Ureter (tissue), 1 donor: ENCODE measurements at places on chromosomes 5 and 9. TPM values are rescaled to one million over a fixed set of nuclear protein-coding genes. Genes with fewer than 3 reads are reported as not detected.
A peak's percentile ranks its signal among the peaks of the same experiment; 100 is the strongest.

The BSPRY gene
- total RNA-seq: 10.2 TPM

The SMIM3 gene
- 23.1 TPM for total RNA-seq

The IL17B gene
- total RNA-seq: not detected

The CCDC192 gene
- 1.2 TPM for total RNA-seq

The ST8SIA4 gene
- total RNA-seq: 6.5 TPM

The GLRA1 gene
- total RNA-seq: not detected

The SUSD3 gene
- 3.0 TPM for total RNA-seq

The SLC36A3 gene
- total RNA-seq: not detected

The SLC4A9 gene
- 0.13 TPM for total RNA-seq

The CTXN3 gene
- total RNA-seq: not detected

The LHX3 gene
- total RNA-seq: not detected

DNA sequence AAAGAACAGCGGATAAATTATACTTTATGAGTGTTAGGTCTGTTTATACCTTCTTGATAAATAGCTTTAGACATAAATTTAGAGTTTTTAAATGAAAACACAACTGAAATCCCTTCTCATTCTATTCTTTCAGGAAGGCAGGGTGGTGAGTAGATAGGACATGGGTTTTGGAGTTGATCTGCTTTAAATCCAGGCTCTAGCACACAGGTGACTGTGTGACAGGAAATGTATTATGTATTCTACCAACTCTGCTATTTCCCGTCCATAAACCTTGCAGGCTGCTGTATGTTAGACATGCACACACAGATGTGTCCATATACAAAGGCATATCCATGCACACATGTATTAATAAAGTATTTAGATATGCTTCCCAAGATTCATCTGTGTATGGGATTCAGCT lies 19.3 kb upstream of the CARTPT start:
- DNase-seq: no peak

DNA sequence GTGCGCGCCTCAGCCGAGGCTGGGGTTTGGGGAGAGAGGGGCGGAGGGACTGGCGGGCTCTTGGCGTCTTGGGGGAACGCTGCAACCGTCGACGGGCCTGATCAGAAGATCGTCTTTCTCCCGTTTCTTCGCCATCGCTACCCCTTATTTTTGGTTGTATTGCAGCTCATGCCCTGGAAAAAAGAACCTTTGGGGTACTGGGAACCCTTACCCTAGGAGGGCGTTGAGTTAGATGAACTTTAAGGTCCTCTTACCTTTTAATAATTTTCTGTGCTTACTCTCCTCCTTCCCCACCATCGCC lies 719 bp downstream of the PAIP2 start:
- DNase-seq: no peak

- DNase-seq: no peak
Measured at GRCh38 chr9:131657456-131657855, 82.4 kb downstream of the RAPGEF1 start.

- no peak for DNase-seq
Measured at GRCh38 chr9:18623221-18624079, 149.5 kb downstream of the ADAMTSL1 start.

DNA sequence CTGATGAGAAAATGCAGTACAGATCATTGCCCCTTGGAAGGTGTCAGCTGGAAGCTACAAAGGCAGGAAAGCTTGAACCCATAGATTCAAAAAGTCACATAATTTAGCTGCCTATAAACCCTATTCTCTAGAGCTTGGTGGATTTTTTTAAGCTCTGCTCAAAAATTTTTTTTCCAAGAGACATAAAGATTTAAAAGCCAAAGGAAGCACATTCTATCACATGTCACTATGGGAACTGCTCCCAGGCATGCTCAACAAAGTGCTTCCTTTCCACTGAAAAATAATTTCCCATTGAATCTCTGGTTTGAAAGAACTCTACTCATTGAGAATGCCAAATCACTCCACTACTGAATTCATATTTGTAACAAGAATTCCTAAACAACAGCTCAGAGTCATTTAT lies 419.8 kb downstream of the CETN3 start:
- DNase-seq: no peak

- no peak for DNase-seq
Measured at GRCh38 chr5:171023508-171023907, 161.7 kb downstream of the RANBP17 start.

- no peak for DNase-seq
Measured at GRCh38 chr5:151318850-151319732, 15.5 kb upstream of the SLC36A3 start.

- DNase-seq: no peak
Measured at GRCh38 chr5:102483736-102484135, 15.1 kb downstream of the SLCO6A1 start.

- no peak for DNase-seq
Measured at GRCh38 chr5:150184990-150185912, 4.6 kb upstream of the SLC6A7 start.

DNA sequence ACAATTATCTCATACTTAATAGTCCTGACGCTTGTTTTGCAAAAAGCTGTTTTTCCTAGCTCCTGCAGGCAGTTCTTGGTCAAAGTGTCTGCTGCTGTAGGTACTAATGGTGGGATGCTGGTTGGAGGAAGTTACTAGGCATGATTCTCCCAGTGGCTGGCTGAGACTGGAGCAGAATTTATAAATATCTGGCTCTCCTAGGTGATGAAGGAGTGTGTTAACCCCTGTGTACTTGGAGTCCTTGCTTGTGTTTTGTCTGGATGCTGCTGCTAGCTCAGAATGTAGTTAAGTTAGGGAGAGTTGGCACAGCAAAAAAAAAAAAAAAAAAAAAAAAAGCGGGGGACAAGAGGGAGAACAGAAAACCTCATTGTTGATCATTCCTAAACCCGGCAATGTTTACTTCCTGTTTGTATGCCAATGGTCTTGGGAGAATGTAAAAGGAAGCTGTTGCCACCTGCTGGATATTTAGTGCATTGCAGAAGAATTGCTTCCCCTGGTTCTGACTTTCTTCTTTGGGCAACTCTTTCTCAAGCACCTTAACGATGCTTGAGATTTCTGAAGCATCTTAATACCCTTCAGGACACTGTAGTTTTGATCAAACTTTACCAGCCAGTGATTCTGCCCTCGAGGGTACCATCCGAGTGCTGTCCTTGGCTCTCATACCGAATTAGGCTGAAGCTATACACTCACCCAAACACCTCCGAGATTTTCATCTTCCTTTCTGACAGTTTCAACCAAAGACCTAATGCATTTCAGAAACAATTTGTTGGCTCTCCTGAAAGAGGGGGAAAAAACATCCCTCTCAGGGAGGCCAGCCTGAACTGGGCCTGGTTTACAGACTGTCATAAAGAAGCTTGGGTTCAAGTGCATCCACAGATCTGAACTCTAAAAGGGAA lies 71.7 kb upstream of the WWC1 start:
- DNase-seq: peak; percentile 64

DNA sequence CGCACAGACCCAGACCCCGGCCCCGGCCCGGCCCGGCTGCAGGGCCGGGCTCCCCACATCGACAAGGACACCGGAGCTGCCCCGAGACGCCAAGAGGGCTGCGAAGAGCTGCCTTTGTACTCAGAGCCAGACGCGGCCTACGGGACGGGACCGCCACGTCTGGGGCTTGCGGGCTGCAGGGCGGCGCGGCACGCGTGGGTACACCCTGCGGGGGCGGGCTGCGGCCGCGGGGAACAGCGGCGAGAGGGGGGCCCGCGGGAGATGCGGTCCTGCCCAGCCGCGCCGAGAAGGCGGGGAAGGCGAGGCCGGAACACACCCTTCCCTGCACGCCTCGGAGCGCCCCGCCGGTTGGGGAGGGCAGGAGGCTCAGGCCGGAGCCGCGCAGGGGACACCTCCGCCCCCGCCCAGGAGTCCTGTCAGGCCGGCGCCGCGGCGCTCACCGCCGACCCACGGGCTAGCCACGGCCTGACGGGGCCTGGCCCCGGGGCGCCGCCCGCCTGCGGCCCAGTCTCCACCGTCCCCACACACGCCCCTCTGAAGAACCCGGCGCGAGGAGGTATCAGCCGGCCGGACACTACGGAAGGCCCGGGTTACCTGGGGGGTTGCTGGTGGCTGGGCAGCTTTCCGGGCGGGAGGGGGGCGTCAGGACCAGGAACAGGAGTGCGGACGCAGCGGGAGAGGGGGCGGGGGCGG lies 478 bp downstream of the RAB14 start:
- no peak for DNase-seq

- no peak for DNase-seq
Measured at GRCh38 chr5:39178171-39178570, 41.2 kb downstream of the FYB1 start.

DNA sequence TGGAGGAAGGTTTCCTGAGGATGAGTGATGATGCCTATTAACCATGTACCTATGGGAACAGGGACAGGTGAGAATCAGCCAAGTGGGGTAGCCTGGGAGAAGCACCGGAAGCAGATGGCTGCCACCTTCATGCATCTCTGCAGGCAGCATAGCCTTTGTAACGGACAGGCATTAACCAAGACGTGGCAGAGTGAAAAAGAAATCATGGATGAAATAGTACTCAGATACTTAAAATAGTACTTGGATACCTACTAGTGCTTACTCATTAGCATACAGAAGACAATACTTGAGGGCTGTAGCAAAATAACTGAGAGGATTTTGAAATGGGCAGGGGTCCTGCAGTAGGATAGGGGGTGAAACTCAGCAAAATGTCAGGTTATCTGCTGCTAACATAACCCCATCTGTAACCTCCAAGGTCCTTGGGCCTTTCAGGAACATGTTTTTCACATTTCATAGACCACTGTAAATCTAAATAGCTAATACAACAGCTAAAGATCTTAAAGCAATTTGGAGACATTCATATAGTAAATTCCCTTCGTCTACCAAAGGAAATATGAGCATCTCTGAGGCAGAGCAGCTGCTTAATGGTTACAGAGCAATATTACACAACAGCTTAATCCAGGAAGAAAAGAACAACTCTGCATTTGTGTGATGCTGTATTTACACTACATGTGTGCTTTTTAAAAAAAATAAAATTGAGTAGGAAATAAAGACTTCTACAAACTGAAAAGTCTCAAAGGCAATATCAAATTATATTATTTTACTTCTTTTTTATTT lies 154.3 kb downstream of the NFIB start:
- no peak for DNase-seq

- peak; percentile 22 for DNase-seq
Measured at GRCh38 chr5:150075806-150076205, 10.5 kb downstream of the CSF1R start.

GRCh38 chr5:31581498-31582099 lies 49.5 kb downstream of the C5orf22 start:
- DNase-seq: no peak

DNA sequence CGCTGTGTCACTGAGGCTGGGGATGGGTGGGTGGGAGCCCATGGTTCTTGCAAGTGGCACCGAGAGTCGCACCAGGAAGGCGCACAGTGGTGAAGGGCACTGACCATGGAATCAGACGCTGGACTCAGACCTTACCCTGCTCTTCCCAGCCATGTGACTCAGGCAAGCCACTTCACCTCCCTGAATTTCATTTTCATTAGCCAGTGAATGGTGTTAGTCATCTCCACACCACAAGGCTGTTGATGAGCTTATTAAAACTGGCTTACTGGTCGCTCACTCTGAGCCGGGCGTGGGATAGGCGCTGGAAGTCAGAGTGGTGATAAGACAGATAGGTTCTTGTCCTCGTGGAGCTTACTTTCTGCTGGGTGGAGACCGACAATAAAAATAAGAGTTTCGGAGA lies 25.1 kb downstream of the FGF18 start:
- DNase-seq: no peak

GRCh38 chr5:121968910-121969607 lies 7.3 kb downstream of the SRFBP1 start:
- no peak for DNase-seq

GRCh38 chr5:37568893-37569292 lies 189.8 kb downstream of the WDR70 start:
- DNase-seq: no peak

DNA sequence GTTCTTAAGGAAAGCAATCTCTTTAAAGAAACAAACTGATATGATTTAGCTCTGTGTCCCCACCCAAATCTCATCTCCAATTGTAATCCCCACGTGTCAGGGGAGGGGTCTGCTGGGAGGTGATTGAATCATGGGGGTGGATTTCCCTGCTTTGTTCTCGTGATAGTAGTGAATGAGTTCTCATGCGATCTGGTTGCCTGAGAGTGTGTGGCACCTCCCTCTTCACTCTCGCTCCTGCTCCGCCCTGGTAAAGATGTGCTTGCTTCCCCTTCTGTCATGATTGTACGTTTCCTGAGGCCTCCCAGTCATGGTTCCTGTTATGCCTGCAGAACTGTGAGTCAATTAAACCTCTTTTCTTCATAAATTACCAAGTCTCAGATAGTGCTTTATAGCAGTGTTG lies 412.7 kb upstream of the SMC2 start:
- DNase-seq: no peak

- DNase-seq: peak; percentile 89
Measured at GRCh38 chr9:127919253-127919815, 2.5 kb upstream of the ST6GALNAC4 start.

DNA sequence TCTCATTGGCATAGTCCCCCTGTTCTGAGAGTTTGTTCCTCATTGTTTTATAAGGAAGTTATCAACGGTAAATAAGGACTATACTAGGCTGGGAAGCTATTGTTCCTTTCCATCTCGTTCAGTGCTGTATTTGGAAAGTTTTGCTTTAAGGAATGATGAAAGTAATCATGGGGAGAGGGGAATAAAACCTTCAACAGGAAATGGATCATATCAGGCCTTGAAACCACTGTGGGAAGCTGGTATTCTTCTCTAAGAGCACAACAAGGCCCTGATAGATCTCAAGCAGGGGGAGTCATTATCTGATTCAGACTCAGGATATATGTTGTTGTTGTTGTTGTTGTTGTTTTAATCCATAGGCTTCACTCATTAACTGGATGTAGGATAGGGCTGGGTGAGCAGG lies 474.5 kb downstream of the ENC1 start:
- DNase-seq: no peak

DNA sequence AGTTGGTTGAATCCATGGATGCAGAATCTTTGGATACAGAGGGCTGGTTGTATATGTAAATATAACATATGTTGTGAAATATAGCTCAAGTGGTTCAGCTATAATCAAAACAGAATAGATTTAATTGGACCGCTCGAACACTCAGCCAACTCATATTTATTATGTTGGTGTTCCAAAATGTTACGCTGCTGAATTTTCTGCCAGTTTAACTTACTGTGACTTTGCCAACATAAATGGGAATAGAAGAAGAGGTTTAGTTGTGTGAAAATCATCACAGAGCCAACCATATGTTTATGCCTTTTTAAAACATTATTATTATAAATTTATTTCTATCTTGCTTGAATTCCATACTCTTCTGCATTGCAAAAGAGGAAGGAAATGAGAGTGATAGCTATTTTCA lies 178.2 kb upstream of the FBXL7 start:
- DNase-seq: no peak

GRCh38 chr5:112976432-112977309 lies at the start of gene DCP2:
Gene DCP2, plus strand, starts transcription at chr5:112976798. Its CDS starts 136 bp downstream, at chr5:112976934.
- peak; percentile 95 for DNase-seq

GRCh38 chr5:61651195-61651594 lies 319.1 kb downstream of the ZSWIM6 start:
- DNase-seq: no peak

DNA sequence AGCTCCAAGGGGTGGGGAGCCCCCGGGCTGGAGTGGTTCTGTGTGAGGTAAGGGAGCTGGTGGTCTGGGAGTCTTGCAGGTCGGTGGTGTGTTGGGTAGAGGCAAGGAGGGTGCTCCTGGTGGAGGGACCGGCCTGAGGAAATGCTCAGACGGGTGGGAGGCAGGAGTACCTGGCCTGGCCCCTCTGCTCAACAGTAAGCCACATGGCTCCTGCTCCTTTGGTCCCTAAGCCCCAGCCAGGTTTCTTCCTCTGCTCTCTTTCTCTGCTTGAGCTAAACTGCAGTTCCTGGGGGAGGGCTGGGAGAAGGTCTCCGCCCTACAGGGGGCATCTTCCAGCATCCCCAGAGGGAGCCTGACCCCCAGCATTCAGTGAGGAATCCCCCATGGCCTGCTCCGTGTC lies 17.2 kb downstream of the TSPAN17 start:
- no peak for DNase-seq

- no peak for DNase-seq
Measured at GRCh38 chr9:81896070-81896469, 32.2 kb upstream of the SPATA31D4 start.
